Activated T-helper 1 cell treated with anti-CD3 and anti-CD28 coated beads, Interleukin-2, amount 50 U/mL, for 16 hours (primary cell): ENCODE measurements at places on chromosomes 11 and 22.

DNA sequence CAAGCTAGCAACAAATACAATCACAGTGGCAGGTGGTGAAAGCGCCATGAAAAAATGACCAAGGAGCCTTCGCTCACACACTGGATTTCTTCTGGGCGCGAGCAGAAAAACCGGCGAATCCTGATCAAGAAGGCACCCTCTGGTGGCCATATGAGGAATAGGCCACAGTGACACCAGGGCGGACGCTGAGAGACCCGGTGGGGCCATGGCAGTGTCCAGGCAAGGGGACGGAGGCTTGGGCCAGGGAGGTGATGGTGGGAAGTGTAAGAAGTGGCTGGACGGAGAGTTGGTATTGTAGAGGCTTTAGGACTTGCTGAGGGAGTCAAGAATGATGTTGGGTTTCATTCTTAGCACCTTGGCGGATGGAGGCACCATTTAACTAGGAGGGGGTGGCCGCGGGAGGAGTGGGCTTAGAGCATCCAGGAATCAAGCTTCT, 16.9 kb upstream of the RAC2 start:
- no peak for DNase-seq

DNA sequence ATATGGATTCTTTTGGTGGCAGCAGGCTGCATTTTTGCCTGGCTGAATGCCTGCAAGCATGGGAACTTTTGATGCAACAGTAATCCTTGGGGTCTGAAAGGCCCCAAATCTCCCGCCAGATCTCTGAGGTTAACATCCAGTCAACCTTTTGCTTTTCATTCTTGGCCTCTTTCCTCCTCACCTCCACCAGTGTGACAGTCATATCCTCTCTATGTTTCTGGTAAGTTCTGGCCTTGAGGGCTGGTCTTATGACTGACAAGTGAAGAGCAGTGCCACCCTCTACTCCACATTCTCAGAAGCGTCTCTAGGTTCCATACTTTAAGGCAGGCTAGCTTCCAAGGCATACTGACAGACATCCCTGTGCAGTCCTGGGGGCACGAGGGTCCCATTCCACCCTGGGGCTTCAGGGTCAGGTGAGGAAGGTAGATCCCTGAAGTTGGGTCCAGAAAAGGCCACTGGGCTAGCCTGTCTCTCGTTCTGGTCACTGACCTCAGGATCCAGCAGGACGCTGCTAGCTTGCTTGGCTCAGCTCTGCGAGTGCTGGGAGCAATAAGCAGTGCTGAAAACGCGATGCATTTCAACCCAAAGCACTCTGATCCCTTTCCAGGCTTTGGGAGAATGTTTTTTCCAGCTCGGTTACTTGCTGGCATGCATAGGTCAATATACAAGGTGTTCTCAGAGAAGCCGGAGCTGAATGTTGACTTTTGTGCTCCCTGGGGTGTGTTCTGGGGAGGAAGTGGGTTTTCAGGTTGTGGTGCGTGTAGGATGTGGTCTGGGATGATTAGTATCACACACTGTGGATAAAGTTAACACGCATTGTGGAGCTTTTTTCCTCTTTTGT, 75.2 kb downstream of the PTPRJ start:
- peak; percentile 19 for DNase-seq

DNA sequence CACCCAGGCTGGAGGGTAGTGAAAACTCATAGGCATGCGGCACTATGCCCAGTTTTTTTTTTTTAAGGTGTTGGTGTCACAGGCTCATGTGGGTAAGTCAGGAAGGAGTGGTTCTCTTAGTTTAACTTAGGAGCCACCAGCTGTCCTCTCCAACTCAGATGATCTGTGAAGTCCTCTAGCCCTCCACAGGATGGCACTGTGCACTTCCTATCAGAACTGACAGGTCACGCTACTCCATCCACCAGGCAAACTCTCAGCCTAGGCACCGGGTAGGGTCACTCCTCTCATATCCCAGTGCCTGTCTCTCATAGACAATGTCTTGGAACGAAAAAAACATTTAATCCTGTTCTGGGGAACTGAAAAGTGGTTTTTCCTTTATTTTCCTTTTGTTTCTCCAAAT, 16.5 kb downstream of the NAP1L4 start:
- DNase-seq: no peak

- DNase-seq: no peak
These were observed 3.0 kb downstream of the PRG2 start for GRCh38 chr11:57387289-57388030.

GRCh38 chr11:90764691-90765090, 541.8 kb upstream of the CHORDC1 start:
- DNase-seq: no peak

- no peak for DNase-seq
These were observed 19.9 kb downstream of the MRTFA start for GRCh38 chr22:40616578-40616977.

DNA sequence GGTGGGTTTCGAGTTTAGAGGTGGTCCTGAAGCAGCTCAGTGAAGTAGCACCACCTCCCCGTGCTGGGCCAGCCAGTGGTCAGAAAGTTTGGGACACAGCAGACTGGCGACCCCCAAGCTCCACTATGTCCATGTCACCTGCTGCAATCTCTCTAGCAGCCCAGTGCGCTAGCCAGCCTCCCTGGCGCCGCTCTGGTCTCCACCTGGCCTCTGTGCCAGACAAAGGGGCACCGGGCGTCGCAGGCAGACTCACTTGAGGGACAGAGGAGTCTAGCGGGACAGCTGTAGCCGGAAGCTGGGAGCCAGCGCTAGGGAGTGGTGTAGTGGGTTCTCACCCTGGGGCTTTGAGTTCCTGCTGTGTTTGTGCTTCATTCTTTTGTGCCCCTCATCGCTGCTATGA, 25.5 kb downstream of the MYBPC3 start:
- no peak for DNase-seq

GRCh38 chr11:68093565-68093964, 27.6 kb downstream of the CHKA start:
- no peak for DNase-seq

- peak; percentile 66 for DNase-seq
These were observed 13.1 kb downstream of the EEF1G start for GRCh38 chr11:62560566-62561103.

DNA sequence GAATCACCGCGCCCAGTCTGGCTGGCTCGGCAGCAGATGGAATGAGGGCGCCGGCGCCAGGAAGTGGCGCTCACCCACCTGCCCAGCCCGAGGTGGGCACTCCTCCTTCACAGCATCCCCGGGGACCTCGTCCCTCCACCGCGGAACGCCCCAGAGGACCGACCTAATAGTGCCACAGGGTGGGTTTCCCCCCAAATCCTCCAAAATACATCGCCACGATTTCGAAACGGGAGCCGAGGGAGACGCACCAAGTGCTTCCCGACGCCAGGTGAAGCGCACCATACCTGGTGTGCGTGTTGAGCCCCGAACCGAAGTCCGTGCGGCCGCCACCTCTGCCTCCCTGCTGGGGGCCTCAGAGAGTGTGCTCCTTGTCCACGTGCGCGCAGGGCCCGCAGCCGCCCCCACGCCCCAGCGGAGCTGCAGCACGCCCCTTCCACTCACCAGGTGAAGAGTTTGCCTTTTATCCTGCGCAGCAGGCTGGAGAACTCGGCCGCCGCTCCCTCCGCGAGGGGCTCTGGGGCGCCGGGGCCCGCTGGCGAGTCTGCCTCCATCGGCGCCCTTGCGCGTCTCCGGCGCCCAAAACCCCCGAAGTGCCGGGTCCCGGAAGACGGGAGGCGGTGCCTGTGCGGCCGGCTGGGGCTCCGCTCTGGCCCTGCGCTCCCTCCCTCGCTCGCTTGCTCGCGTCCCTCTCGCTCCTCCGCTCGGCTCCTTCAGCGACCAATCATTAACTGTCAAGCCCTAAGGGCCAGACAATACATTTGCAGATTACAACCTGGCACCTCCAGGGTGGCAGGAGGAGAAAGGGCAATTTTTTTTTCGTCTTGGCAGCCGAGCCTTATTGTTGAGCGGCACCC, at the start of gene SLC35F2:
Gene SLC35F2 (minus strand): TSS at position 571 of the 854 bp plus-strand sequence. CDS start 20 bp downstream, at position 551.
- DNase-seq: peak; percentile 57

- DNase-seq: no peak
These were observed 60.2 kb upstream of the PDE3B start for GRCh38 chr11:14583252-14584034.

- DNase-seq: no peak
These were observed 33.9 kb upstream of the MN1 start for GRCh38 chr22:27835446-27835845.

DNA sequence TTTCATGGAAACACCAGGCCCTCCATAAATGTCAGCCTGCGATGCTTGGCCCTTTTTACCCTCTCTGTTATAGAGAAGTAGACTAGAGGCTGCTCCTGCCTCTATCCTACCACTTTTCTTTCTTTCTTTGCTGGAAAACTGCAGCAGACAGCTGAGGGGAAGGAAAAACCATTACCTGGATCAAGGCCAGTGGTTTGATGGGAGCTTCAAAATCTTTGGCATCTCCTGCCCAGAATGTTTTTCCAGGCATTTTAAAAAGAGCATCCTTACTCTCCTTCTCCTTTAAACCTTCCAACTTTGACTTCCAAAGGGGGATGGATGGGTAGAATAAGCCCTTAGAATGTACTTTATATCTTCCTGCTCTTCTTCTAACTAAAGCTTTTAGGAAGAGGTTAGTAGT, 44.9 kb downstream of the EXT2 start:
- DNase-seq: no peak
